ENCODE measurements at places on chromosomes 6 and 20. TPM values are rescaled to one million over a fixed set of nuclear protein-coding genes. Genes with fewer than 3 reads are reported as not detected.

DNA sequence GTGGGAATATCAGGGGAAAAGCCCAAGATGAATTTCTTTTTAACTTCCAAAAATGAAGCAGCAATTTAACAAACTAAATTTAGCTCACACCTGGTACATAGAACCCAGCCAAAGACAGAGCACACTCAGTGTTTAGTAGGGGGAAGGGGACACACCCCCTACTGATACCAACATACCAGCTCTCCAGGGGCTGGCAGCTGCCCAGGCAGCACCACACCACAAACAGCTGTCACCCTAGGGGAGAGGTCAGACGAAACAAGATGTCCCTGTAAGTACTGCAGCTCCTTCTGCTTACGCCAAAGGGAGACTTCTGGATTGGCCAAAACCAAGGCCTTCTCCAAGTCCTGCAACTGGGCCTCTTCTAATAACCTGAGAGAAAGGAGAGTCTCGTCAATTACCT is 26.0 kb downstream of the MDN1 start:
- H3K4me3 ChIP-seq, result no peak overlapping the region
- peak; percentile 75 for DNase-seq
- H3K27me3 ChIP-seq, result no peaks in the 10 kb centered on the region
- H3K27ac ChIP-seq, result peak overlapping the region; percentile 70

VNN1 gene
- total RNA-seq, result 1.2 TPM

- H3K4me1 ChIP-seq, result peaks cover 4% of the 10 kb centered on the region
- DNase-seq, result no peak
- H3K36me3 ChIP-seq, result no peaks in the 10 kb centered on the region
- no peak overlapping the region for H3K27ac ChIP-seq
- no peaks in the 10 kb centered on the region for H3K27me3 ChIP-seq
Measured at GRCh38 chr20:58150772-58151171, 77.7 kb downstream of the ANKRD60 start.

DNA sequence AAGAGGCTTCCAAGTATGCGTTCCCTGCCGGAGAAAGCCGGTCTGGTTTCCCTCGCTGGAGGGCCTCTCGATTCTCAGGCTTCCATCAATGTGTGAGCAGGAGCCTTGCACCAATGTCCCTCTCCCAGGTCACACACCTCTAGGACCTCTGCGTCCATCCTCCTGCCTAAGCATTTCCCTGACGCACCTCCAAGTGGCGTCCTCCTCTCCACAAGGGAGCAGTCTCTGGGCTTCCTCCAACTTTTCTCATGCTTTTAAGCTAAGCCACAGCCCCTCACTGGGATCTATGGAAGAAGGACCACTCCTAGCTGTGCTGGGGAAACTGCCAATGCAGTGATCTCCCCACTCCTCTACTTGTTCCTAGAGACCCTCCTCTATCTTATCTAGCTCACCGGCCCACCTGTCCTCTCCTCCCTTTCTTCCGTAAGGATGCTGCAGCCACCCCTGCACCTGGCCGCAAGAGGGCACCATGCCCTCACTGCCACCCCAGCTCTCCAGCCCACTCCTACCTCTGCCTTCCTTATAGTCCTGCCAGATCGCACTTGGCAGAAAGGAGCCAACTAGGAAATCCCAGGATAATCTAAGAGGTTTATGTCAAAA is 258.7 kb downstream of the LRFN2 start:
- DNase-seq, result no peak
- H3K27ac ChIP-seq, result no peak overlapping the region
- H3K4me3 ChIP-seq, result no peak overlapping the region

GRCh38 chr20:53783768-53784167 is 190.1 kb upstream of the ZNF217 start:
- H3K36me3 ChIP-seq, result no peaks in the 10 kb centered on the region
- H3K27ac ChIP-seq, result no peak overlapping the region
- H3K4me1 ChIP-seq, result no peaks in the 10 kb centered on the region
- no peak overlapping the region for H3K4me3 ChIP-seq
- no peaks in the 10 kb centered on the region for H3K27me3 ChIP-seq

CST2 gene
- not detected for total RNA-seq

DNA sequence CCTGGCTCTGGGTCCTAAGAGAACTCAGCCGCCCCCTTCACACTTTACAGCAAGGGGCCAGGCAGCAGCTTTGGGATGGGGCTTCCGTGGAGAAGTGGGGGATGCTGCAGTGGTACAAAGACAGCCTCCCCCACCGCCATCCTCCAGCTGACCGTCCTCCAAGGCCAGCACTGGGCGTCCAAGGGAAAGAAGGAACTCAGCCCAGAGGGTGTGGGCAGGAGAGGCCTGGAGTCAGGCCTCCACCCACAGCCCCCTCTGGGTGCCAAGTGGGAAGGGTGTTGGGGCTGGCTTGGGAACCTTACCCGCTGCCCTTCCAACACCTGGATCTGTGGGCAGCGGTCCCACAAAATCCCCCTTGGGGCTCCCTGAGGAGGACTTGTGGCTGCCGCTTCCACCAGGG is 13.1 kb downstream of the STMN3 start:
- no peak for DNase-seq
- peak overlapping the region; percentile 3 for H3K27ac ChIP-seq
- peaks cover 10% of the 10 kb centered on the region for H3K4me1 ChIP-seq
- H3K4me3 ChIP-seq, result no peak overlapping the region
- no peaks in the 10 kb centered on the region for H3K27me3 ChIP-seq

GRCh38 chr20:62879275-62880146 is 17.9 kb upstream of the TCFL5 start:
- peaks cover 16% of the 10 kb centered on the region for H3K4me1 ChIP-seq
- H3K27ac ChIP-seq, result no peak overlapping the region
- peaks cover 13% of the 10 kb centered on the region for H3K36me3 ChIP-seq
- no peak for DNase-seq
- no peaks in the 10 kb centered on the region for H3K27me3 ChIP-seq
- H3K4me3 ChIP-seq, result no peak overlapping the region

Data from gastrocnemius medialis (tissue), 4 donors.